ENCODE measurements at places on chromosomes 16 and 17.

GRCh38 chr16:6297666-6298410 is 1034.8 kb upstream of the RBFOX1 start:
- DNase-seq, result no peak

GRCh38 chr17:74272731-74273201 is 1.3 kb upstream of the DNAI2 start:
- no peak for DNase-seq

GRCh38 chr17:80689129-80689619 is 144.5 kb downstream of the RPTOR start:
- DNase-seq, result no peak

- DNase-seq, result no peak
Measured at GRCh38 chr16:5977329-5977728, 879.7 kb upstream of the EEF2KMT start.

- DNase-seq, result no peak
Measured at GRCh38 chr16:13120557-13120956, 219.2 kb downstream of the SHISA9 start.

DNA sequence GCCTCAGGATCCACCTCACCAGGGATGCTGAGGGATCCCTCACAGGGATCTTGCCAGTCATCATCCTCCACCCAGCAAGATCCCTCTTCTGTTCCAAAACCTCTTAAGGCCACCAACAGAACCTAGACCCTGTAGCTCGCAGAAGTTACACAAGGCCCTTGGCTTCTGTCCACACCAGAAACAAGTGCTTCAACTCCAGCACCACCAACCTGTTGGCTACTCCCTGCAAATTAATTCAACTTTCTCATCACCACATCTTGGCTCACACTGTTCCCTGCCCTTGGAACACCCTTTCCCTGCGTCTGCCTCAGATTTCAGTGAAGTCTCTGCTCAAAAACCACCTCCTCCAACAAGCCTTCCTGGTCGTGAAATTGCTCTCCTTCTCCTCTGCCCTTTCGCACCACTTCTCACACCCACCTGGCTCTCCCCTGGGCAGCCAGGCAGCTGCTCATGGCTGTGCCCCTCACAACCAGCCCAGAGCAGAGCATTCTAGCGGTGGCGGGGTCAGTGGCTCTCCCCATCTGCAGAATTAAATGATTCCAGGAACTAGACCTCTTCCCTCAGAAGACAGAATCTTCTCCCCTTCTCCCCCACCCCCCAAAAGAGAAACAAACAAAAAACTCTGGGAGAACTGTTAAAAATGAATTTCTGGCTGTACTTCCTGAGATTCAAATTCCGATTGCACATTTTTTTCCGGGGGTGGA is 1.8 kb downstream of the PLLP start:
- DNase-seq, result no peak

DNA sequence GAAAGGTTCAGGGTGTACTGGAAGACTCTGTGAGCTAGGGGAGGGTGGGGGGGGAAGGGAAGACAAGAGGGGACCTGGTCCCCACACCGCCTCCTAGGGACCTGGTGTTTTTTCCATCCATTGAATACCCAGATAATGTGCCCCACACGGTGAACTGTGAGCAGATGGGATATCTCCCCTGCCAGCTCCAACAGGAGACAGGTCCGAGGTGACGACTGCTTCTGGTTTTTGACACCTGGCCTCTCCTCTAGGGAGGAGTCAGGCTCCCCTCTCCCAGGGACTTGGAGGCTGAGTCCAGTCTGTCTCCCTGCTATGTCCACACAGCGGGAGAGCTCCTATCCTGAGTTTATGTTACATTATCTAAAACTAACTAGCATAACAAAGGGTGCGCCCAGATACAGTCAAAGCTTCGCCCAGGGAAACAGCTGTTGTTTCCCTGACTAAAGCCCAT is 1.8 kb downstream of the MARVELD3 start:
- DNase-seq, result no peak

- DNase-seq, result no peak
Measured at GRCh38 chr17:54784305-54784704, 116.3 kb upstream of the TOM1L1 start.

DNA sequence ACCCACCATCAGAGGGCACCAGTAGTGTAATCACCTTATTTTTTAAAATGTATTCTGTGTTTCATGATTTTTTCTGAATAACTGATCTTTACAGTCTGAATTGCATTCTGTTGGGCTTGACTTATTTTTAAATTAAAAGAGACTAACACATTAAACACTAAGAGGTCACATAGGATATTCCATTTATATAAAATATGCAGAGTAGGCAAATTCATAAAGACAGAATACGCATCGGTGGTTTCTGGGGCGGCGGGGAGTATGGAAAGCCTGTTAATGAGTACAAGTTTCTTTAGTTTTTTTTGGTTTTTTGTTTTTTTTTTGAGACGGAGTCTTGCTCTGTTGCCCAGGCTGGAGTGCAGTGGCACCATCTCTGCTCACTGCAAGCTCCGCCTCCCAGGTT is 366.3 kb downstream of the WWOX start:
- DNase-seq, result no peak

DNA sequence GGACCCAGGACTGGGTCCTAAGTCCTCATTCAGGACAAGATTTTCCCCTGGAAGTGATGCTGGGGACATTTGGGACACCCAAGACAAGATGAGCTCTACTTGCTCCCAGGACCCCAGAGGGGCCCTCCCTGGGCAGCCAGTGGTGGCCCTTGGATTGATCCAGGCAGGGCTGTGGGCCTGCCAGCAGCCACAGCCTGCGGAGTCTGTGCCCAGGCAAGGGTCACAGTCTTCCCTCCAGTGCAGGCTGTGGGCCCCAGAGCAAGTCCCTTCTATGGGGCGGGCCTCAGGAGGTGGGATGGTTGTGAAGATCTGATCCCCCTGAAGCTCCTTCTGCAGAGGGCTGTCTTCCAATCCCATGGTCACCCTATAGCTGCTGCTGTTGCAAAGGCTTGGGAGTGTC is 12.6 kb downstream of the CA7 start:
- no peak for DNase-seq

GRCh38 chr16:75745242-75745641 is 19.0 kb upstream of the CPHXL start:
- DNase-seq, result no peak

DNA sequence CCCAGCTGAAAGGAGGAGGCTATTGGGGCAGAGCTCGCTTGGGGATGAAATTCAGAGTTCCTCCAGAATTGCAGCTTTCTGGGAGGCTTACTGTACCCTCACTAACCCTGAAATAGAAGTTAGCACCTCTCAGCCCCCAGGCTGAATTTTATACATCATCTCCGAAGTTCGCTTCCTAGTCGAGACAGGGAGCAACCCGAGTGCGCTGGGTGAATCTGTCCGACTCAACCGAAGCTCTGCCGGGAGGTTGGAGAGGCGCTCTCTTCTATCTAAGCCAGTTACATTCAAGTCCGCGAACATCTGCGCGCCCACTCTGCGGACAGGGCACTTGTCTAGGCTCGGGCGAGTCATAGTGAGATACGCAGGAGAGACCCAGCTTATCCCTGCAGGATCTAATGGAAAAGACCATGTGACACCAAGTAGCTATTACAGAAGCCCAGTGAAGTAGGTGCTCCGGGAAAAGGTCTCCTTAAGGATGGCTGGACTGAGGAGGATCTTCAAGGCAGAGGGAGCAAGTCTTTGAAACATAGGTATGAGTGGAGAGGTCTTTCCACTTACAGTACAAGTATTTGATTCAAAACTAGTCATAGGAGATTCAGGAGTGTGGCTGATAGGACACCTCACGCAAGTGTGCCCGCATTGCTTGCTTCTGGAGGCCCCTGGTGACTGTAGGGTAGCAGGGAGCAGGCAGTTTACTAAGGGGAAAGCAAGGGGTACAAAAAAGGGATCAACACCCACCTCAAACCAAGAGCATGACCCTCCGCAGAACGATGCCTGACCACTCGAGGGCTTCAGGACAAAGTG is 646 bp upstream of the HES7 start:
- peak; percentile 45 for DNase-seq

GRCh38 chr17:8831234-8831849 is 32.2 kb upstream of the MFSD6L start:
- no peak for DNase-seq

DNA sequence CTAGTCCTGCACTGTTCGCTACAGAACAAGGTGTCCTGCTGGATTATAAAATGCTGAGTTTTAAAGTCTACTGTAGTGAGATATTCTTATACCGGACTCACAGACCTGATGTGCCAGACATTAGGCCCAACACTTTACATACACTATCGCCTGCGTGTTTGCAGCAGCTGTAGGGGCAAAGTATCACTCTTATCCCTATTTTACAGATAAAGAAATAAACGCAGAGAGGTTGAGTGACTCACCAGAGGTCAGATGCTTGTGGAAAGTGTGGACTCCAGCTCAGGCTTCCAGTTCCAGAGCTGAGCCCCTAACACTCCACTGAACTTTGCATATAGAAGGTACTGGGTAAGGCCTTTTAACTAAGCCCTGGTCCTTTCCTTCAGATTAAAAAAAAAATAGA is 47.4 kb downstream of the PLXDC1 start:
- DNase-seq, result no peak

- no peak for DNase-seq
Measured at GRCh38 chr17:52124993-52125392, 33.5 kb downstream of the CA10 start.

DNA sequence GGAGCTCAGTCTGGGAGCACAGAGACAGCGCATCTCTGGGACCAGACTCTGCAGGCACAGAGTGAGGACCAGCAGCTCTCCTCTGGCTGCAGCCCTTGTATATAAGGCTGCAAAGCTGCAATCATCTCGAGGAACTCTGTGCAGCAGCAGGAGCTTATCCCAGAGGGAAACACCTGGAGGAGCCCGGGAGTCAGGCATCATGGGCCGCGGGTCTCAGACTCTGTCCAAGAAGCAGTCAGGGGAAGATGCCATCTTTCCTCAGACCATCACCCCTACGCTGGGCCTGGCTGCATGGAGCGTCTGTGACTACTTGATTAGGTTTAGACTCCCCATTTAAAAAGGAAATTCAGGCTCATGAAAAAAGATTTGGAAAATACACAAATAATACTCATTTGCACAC is 122.0 kb downstream of the IRF8 start:
- no peak for DNase-seq

- DNase-seq, result no peak
Measured at GRCh38 chr17:45677770-45678169, 106.3 kb upstream of the CRHR1 start.

DNA sequence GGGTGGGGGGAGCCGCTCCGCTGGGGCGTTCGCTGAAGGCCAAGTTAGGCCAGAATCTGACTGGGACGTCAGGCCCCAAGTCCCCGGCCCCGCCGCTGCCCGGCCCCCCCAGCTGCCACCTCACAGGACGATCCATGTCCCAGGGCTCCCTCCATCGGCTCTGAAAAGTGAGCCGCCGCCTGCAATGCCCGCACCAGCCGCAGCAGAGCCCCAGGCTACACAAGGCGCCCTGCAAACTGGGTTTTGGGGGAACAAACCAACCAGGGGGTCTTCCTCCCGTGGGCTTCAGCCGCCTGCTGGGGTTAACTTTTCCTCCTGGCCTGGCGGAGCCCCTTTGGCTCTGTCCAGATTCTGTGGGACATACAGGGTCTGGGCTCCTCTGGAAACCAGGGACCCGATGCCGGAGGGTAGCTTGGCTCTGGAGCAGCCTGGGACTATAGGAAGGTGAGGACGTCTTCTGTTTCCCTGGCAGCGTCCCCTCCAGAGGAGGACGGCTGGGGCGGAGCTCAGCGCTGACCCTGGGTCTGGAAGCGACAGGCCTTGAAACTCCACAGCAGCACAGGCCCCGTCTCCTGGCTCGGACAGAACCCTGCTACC is 835 bp downstream of the NME4 start:
- peak; percentile 49 for DNase-seq

DNA sequence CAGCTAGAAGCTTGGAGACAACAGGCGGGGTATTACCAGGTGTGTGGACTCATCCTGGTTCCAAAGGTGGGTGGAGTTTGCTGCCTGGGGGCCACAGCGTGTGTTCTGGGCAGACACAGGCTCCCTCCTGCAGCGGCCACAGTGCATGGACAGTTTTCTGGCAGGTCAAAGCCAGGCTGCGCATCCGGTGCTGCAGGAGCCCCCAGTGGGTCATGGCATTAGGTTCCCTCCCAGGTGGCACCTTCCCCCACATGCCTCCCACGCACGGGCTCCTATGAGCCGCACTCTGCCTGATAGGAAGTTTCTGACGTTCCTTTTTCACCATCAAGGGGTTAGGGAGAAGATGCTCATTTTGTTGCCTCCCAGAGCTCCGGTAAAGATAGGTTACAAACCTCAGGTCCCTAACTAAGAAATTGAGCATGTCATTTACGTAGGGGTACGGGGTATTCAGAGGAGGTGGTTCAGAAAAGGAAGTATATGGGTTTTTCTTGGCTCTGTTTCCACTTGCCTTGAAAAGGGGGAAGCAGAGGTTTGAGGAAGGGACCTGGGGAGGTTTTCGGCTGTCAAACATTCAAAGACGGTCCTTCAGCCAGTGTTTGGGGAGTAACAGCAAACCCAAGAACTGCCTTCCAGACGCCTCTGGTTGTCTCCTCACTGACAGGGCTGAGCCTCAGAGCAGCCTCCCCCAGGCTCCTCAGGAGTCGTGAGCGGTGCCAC is 32.7 kb upstream of the NAT9 start:
- no peak for DNase-seq

DNA sequence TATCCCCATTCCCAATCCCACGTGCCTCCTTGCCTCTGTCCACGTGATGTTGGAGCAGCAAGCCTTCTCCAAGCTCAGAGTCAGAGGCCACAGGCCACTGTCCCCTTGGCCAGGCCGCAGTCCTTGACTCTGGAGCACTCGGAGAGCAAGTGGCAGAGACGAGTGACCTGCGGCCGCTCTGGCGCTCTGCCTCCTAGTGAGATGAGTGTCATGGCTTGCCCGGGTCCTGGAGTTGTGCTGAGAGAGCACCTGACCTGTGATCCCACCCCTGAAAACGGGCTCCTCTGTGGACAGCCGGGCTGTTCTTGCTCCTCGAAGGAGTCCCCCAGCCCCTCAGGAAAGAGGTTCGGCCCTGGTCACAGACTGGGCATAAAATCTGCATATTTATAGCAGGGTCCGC is 10.0 kb upstream of the FASN start:
- no peak for DNase-seq

DNA sequence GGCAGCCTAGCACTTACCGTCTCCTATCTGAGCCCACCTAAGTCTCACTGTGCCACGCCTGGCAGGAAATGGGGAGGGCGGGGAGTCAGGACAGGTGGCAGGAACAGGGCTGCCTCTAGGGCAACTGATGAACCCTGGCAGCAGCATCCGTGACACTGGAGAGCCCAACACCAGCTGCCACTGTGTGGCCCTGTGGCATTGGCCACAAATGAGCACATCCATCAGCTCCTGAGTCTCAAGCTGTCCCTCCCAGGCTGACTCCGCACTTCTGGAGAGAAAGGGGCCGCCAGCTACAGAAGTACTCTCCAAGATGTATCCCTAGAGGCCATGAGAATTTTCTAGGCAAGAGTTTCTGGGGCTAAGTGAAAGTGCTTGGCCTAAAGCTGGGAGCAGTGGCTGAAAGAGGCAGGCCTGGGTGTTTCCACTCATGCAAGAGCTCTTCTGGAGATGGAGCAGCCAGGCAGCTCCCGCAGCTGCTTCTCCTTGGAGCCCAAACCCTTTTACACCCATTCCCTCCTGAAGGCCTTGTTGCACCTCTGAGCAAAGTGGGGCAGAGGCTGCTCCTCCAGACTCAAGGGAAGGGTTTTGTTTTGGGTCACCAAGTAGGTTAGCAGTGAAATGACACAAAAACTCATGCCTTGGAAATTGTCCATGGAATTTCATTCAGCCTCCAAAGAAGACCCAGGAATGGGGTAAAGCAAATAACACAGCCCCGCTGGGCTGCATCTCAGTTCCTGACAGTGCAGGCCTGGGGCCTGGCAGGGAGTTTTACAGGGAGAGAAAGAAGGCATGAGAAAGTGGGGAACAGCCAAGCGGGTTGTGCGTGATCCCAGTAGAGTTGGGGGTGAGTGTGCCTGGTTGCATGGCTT is 25.8 kb downstream of the PEMT start:
- no peak for DNase-seq

All from activated T-cell treated with anti-CD3 and anti-CD28 coated beads, Interleukin-2, amount 50 U/mL, for 1 hour (primary cell).